ENCODE measurements at places on chromosomes 7 and 10.
A peak's percentile ranks its signal among the peaks of the same experiment; 100 is the strongest.

GRCh38 chr7:125927556-125927955 lies 997.9 kb upstream of the POT1 start:
- DNase-seq: no peak

GRCh38 chr10:49550563-49550962 lies 11.6 kb upstream of the ERCC6 start:
- DNase-seq: no peak

DNA sequence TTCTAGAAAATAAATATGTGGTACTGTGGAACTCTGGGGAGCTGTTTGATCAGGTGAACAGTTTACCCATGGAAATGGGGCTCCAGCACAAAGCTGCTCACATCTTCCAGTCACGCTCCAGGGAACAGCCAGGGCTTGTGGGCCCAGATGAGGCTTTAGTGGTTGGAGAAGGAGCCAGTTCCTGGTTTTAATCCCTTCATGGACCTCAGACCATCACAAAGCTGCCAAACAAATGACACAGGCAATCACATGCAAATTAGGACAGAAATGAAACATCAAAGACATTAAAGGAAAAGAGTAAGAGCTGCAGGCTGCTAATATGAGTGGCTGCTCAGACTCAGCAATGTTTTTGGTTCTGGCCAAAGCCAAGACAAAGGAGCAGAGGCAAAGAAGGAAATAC lies 2.2 kb upstream of the ATP6V0E2 start:
- DNase-seq: no peak

GRCh38 chr10:73876157-73876556 lies 1.8 kb upstream of the CAMK2G start:
- no peak for DNase-seq

DNA sequence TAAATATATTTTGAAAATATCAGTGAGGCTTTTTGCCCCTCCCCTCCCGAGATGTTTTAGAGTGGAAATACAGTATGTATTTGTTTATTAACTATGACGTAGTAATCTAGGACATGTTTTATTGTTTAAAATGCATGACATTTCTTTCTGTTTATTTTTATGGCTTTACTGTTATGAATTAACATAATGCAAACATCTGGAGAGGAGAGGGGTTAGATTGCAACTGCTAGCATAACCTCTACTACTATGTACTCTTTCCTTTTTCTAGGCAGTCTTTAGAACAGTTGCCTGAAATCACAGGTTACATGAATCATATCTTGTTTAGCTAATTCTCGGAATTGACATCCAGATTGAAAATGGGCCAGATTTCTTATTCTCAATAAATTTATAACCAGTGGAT lies 7.4 kb downstream of the BTAF1 start:
- no peak for DNase-seq

DNA sequence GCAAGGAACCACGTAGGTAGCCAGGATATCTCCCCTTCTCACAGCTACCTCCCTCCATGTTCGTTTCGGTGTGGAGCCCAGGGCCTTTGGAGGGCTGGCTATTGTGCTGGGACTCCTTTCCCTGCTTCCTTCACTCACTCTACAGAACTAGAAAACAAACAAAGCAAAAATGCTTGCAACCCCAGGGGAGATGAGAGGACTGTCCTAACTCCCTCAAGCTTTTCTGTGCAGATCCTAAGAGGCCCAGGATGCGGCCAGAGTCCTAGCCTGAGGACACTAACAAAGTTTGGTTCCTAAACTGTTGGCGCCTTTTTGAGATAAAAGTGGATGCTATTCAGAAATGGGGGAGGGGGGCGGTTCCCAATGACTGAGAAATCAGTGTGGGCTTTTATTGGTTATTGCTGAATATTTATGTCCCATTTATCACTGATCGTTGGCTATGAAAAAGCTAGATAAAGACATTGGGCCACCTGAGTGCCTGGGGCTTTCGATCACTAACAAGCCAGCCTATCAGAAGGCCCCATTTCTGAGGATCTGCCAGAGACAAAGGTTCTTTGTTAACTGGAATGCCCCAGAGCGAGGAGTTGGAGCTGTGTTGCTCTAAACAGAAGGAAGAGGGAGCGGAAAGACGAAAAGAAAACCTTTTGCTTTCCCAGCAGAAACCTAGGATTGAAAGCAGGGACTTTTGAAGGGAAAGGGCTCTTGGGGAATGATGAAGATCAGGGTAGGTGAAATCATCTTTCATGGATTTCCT lies 95.2 kb upstream of the EGR2 start:
- DNase-seq: no peak

DNA sequence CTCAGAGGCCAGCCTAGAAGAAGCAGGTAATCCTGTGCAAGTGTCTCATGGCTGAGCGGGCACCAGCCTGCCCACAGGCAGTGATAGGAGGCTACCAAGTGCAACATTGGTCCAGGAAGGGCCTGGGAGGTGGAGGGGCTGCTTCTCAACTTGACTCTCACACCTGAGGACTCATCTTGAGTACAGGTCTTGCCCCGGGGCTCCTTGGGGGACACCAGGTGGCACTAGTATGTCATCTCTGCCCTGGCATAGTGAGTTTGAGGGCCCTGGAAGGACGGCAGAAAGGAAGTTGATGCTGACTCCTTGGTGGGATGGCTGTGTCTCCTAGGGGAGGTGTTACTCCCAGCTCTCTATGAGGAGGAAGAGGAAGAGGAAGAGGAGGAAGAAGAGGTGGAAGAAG lies 2.3 kb downstream of the CCDC136 start:
- peak; percentile 40 for DNase-seq

DNA sequence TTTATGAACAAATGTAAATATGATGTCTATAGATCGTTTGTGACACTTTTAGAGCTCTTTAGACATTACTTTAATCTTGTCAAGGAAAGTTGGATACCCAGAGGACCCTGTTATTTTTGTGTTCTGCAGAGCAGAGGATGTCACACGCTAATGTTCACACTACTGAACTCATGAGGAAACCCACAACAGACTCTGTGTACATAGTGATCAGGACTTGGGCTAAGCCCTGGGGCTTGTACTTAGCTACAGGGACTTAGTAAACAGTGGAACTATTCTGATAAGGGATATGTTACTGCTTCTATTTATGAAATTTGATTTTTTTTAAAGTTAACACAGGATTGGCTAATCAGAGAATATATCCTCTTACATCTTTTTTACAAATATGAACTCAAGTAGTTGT lies 36.1 kb upstream of the ZNF518A start:
- DNase-seq: no peak

- no peak for DNase-seq
Measured at GRCh38 chr10:119776536-119776935, 50.7 kb downstream of the INPP5F start.

- peak; percentile 50 for DNase-seq
Measured at GRCh38 chr10:59808896-59809643, 55.8 kb upstream of the MRLN start.

DNA sequence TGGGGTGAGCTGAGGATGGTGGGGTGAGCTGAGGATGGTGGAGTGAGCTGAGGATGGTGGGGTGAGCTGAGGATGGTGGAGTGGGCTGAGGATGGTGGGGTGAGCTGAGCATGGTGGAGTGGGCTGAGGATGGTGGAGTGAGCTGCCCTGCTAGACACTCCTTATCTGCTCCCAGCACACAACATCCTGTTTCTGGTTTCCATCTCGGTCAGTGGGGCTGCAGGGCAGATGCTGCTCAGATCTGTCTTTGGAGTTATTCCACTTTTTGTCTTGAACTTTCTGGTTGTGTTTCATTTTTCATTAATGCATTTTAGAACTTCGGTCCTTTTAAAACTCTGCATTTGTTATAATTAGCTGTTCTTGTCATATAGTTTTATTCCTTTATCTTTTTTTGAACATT lies 67.9 kb upstream of the ANTXRL start:
- DNase-seq: no peak

DNA sequence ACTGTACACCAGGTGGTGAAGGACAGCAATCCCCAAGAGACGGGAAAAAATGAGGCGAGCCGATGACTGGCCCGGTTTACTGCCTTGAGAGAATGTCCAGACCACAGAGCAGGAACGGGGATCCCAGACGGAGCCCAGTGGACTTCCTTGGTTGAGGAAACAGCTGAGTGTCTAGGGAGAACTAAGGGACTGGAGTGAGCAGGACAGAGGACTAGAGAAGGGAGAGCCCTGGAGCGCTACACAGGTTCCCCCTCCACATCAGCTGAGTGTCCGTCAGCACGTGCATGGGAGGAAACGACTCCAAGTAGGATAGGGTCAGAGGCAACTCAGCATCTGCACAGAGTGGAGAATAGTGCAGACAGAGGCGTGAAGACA lies 7.1 kb upstream of the WDR86 start:
- DNase-seq: no peak

DNA sequence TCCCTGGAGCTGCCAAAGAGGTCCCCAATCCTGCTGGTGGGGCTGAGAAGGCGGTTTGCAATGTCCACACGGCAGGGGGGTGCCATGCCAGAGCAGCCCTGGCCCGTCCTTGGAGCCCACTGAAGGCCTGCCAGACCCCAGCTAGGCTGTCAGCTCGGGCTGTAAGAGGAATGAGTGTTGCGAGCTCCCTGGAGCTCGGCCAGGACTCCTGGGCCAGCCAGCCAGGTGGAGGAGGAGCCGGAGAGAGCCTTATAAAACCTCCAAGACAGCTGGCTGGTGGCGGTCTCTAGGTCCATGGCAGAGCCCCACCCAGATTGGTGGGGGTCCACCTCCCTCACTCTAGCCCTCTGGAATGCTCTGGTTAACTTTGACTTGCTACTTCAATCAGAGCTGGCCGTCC lies 55.1 kb upstream of the CALN1 start:
- DNase-seq: no peak

GRCh38 chr10:49110684-49111319 lies 4.5 kb downstream of the VSTM4 start:
- DNase-seq: no peak

- DNase-seq: no peak
Measured at GRCh38 chr7:130108809-130109208, 38.5 kb downstream of the KLHDC10 start.

GRCh38 chr10:100345570-100346330 lies 1.3 kb upstream of the SCD start:
- DNase-seq: no peak

DNA sequence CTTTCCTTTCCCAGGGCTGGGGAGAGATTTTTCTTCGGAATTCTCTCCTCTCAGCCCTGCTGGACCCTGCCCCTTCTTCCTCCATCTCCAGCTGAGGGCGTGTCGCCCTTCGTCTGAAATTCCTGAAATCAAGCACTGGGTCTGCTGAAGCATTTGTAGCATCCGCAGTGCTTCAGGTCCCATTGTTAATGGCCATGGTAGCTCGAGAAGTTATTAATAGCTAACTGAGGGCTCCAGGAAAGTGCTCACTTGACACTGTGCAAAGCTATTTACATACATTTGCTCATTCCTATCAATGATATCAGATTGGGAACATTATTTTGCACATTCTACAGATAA lies 515 bp downstream of the FAM149B1 start:
- no peak for DNase-seq

- DNase-seq: no peak
Measured at GRCh38 chr10:5402798-5403197, 1.8 kb downstream of the TUBAL3 start.

DNA sequence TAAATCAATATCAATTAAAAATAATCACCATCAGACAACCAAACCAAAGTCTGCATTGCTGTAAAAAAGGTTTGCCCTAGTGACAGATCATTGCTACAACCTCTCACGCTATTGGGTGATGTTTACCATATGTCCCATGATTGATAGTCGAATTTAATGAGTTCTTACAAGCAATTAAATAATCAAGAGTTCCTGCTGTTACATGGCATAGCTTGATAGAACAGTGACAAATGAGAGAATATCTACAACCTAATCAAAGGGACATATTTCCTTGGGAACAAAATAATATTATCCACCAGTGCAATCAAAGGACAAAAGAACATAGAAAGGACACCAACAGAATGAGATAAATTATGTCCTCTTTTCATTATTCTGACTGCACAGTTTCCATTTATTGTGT lies 387.4 kb downstream of the ETV1 start:
- DNase-seq: no peak

- DNase-seq: no peak
Measured at GRCh38 chr7:102849079-102849478, 63.7 kb upstream of the LRRC17 start.

DNA sequence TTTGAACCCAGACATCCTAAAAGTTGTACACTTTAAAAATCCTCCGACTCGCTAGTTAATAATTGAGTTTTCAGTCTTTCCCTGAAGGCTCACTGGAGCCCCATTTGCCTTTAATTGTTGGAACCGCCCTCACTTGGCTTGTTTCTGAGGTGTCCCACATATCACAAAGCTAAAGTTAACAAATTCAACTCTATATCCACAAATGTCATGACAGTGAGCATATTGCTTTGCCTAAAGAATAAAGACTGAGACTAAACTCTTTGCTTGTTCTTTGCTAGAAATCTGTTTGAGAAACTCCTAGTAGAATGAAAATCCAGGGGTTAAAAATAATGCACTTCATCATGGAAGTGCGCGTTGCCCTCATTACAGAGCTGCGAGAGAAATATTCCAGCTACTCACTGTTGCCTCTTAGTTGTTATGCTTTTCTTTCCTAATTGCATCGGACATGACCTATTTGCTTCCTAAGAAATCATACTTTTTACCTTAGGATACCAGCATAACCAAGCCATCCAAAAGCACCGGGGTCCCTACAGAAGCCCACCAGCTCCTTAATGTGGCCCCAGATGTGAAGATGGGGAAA lies 752 bp downstream of the THSD7A start:
- no peak for DNase-seq

DNA sequence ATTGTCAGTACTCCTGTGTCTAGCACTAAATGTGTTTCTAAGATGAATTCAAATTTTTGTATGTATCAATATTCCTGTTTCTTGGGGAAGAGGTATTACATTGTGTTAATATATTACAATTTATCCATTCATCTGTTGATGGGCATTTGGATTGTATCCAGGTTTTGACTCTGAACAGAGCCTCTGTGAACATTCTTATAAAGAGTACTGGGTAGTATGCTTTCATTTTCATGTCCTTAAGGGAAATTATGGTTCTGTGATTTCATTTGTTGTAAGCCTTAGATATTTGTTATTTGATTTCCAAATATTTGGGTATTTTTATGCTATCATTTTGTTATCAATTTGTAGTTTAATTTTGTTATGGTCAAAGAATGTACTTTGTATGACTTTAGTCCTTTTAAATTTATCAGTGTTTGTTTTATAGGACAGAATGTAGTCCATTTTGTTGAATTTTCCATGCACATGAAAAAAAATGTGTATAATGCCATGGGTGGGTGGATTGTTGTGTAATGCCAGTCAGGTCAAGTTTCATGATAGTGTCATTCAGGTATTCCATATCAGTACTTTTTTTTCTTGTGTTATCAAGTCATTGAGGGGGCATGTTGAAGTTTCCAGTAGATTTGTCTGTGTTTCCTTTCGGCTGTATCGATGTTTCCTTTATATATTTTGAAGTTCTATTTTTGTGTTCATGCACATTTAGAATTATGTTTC lies 38.4 kb downstream of the STAM start:
- DNase-seq: no peak

GRCh38 chr7:19491821-19492452 lies 216.9 kb downstream of the POLR1F start:
- no peak for DNase-seq

DNA sequence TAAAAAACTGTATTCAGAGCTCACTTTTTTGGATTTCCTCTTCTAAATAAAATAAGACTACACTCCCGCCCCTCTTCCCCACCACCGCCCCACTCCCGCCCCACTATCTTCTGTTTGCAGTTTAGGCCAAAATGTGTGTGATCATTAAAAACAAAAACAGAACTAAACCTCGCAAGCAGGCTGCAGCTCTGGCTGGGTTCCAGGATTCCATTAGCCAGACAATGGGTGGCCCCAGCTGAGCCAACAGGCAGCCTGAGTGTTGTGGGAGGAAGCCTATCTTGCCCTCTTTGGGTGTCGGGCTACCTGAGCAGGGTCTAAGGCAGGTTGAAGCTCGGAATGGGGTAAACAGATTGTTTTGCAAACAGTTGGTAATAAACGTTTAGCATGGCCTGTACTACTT lies 41.7 kb downstream of the ARL4A start:
- DNase-seq: no peak
